ENCODE measurements at places on chromosomes 7 and 10. TPM values are rescaled to one million over a fixed set of nuclear protein-coding genes. Genes with fewer than 3 reads are reported as not detected.

DNA sequence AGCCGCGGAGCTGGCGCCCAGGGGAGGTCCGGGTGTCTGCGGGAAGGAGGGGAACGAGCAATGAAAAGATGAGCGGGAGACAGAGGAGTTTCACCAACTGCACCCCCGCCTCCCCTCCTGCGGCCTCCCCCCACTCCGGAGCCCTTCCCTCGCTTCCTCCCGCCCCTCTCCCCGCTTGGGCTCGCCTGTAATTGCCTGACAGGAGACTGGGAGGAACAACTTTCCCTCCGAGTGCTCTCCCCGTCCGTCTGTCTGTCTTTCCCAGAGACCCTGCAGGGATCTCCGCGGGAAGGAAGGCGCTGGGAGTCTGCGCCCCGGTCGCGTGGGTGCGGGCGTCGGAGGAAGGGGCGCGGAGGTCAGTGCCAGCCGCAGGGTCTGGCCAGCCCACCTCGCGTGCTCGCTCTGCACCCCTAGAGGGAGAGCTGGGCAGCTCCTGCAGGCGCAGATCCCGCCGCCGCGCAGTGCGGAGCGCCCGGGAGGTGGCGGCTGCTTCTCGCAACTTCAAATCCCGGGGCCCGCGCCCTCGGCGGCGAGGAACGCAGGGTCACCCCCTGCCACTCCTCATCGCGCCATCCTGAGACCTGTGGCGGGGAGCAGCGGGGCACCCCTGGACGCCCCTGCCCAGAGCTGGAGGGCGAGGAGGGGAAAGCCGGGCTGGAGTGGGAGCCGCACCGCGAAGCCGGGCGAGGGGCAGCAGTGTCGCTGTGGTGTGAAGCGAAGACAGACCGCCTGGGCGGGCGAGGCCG, 511 bp upstream of the NRP1 start:
- peak; percentile 47 for DNase-seq

Gene FXYD4
- not detected for total RNA-seq

DNA sequence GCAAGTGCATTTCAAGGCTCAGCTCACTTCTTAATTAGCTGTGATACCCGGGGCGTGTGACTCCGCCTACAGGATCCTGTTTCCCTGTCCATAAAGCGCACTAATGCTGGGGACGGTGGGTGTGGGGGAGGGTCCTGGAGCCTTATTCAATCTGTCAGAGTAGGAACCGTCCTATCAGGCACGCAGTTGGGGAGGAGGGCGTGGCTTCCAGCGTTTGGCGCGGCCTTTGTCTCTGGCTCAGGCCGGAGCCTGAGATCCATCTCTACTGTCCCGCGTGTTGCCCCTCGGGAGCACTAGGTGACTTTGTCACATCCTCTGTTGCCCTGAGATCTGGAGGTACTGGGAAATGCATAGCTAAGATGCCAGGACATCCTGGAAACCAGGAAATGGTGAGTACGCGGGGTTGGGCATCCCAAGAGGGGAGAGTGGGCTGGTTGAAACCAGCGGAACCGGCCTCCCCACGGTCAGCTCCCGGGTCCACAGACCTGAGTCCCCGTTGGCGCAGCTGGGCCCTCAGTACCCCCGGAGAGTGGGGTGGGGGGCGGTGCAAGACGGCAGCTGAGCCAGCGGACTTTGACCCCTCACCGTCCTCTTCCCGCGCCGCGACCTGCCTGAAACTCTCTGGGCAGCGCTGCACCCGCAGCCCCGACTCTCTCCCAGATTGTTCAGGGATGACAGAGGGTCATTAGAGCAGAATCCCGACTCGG, 104.4 kb upstream of the ZNF92 start:
- no peak for DNase-seq

Gene NUTM2D
- 1.1 TPM for total RNA-seq

Gene FANK1
- total RNA-seq = 24.7 TPM

Gene DKK1
- total RNA-seq = 75.2 TPM

Data from PC-9 (cell line).